ENCODE measurements at places on chromosomes 5 and 9.

GRCh38 chr5:115431116-115431515 lies 113.5 kb downstream of the FEM1C start:
- no peak for DNase-seq

DNA sequence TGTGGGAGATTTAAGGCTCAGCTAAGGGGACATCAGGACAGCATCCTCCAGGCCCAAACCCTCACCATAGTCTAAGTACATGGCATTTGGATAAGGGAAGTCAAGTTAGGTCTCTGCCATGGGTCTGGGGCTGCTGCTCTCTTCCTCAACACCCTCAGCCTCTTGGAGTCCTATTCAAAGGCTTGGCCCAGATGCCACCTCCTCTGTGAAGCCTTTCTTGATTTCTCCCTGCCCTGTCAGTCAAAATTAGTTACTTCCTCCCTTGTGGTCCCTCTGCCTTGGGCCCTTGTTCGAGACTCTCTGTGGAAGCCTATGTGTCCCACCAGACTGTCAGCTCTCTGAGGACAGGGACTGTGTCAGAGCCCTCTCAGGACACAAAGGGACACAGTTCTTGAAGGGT lies 17.7 kb upstream of the DAB2IP start:
- no peak for DNase-seq

- no peak for DNase-seq
These were observed 146.1 kb upstream of the RPS23 start for GRCh38 chr5:82424211-82424610.

- DNase-seq, result no peak
These were observed 92.6 kb downstream of the OSMR start for GRCh38 chr5:38938424-38938823.

- DNase-seq, result no peak
These were observed 29.2 kb upstream of the TGFBI start for GRCh38 chr5:135999406-136000139.

GRCh38 chr9:116703634-116704033 lies 16.5 kb downstream of the TRIM32 start:
- no peak for DNase-seq

GRCh38 chr9:16175461-16175860 lies 622.6 kb downstream of the CCDC171 start:
- no peak for DNase-seq

GRCh38 chr5:78056053-78056452 lies 238.4 kb downstream of the AP3B1 start:
- no peak for DNase-seq

DNA sequence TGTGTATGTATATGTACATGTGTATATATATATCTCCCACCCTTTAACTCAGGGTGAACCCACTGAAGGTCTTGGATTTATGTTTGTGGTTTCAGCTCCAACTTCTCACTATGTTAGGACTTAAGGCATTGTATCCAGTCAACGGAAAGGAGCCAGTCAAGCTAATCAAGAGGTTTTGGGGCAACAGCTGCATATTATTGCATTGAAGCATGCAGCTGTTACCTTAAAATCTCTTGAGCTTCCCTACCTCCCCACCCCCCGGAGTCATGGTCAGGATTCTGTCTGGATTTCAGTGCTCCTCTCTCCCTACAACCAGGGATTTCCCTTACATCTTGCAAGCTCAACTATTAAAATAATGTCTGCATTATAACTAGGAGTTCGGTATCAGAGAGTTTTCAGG lies 399.5 kb downstream of the SPOCK1 start:
- DNase-seq, result no peak

DNA sequence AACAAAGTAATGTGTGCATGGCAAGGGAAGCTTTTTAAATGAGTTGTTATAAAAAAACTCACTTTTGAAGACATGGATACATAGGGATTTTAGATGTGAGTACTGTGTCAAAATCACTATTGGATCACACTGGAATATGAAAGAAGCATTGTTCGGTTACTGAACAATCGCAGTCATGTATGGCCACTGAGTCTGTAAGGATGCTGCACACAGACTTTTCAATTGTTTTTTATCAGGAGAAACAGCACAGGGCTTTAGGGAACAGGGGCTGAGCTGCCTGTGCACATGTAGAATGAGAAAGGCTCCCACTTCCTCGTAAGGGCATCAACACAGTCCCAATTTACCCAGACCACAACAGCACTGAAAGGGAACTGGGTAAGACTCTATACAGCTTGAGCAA lies 1333.9 kb upstream of the DMAC1 start:
- DNase-seq, result no peak

DNA sequence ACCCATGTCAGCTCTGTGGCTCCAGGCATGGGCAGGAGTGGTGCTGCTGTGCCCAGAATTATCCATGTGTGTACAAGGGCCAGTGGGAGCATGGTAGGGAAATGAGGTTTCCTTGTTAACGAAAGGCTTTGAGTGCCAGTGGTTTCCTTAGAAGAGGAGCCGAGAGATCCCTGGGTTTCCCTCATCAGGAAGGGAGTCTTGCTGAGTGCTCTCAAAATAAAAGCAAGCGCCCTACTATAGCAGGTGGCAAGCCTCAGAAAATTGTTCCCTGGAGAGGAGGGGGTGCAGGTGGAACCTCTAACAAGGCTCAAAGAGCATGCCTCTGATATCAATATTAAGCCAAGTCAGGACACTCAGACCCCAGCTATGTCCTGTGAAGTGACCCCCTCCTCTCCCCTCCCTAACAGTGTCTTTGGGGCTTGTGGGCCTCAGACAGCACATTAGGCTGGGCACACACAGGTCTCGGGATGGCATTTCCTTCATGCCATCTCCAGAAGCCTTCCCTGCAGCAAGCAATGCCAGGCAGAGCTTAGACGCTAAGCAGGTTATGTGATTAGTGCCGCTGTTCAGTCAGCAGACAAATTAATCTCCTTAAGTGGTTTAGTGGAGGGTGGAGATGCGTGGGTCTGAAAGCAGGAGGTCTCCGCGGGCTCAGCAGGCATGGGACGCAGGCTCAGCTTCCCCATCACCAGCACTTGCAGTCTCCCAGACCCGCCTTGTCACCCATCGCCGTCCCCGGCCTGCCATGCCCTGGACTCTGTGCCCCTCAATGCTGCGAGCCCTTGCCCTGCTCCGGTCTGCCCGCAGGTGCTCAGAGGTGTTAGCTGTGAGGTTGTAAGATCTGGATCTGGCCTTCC lies 60.0 kb upstream of the RARS1 start:
- DNase-seq, result no peak

- no peak for DNase-seq
These were observed 22.4 kb downstream of the IFNW1 start for GRCh38 chr9:21119093-21119770.

- no peak for DNase-seq
These were observed 46.6 kb downstream of the MVB12B start for GRCh38 chr9:126373241-126373640.

Measured in activated CD4-positive, alpha-beta T cell treated with anti-CD3 and anti-CD28 coated beads for 4 hours (primary cell).